Endothelial cell (in vitro differentiated cells): ENCODE measurements at places on chromosomes 16 and 17.

DNA sequence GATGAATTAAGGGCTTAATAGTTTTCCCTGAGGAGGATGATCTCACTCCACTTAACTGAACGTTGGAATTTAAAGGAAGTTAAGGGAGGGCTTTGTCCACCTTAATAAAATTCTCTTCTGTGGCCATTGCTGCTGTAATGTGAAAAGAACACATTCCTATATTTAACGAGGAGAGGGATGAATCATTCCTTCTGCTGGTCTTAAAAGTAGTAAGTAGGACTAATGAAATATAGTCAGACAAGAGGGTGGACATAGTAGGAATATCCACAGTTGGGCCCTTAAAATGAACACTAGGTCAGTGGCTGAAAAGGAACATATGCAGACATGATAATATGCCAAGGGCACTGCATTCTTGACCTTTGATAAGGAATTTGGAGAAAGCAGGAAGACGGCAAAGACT lies 405.6 kb downstream of the PMP22 start:
- DNase-seq: no peak

GRCh38 chr16:68227850-68228553 lies 7.9 kb downstream of the ESRP2 start:
- no peak for DNase-seq

DNA sequence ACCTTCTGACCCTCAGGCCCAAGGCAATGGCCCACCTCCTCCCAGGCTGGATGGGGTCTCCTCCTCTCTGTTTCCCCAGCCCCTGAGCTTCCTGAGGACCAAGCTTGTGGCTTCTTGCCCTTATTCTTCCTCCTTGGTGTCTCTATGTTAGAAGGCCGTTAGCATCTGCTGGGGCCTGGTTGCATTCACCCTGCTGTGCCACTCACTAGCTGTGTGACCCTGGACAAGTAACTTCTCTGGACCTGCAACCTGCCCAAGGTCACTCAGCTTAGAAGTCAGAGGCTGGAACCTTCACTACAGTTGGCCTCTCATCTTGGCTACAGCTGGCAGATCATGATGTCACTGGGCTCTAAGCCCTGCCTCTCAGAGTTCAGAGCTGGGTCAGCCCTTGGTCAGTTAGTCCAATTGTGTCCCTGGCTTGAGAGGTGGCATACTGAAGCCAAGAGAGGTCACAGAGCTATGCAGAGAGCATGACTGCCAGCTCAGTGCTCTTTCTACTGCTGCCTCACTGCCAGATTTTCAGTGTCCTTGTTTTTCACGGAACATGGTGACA lies 3.0 kb downstream of the MT2A start:
- no peak for DNase-seq

DNA sequence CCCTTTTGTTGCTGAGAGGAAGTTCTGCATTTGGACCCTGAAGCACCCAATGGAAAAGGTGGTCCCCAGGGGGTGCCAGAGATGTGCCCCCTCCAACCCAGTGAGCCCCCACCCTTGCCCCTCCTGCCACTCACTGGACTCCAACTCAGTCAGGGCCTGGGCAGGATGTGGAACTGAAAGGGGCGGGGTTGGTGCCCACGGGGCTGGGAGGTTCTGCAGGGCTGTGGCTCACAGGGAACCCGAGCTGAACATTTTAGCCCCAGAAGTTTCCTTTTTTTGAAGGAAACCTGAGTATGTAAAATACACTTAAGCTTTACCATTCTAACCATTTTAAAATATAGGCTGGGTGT lies 15.8 kb upstream of the OGFOD3 start:
- no peak for DNase-seq

DNA sequence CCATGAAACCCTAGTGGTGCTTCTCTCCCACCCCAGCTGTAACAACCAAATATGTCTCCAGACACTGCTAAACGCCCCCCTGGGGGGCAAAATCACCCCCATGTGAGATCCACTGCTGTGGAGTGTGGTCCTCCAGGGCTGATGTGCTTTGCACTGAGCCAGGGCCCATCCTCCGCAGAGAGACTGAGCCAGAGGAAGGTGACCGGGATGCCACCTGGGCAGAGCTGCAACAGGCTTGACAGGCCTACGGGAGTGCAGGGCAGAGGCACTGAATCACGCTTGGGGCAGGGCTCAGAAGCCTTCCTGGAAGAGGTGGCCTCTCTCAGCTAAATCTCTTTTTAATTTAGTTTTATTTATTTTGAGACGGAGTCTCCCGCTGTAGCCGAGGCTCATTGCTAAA lies 4.4 kb downstream of the GJD3 start:
- DNase-seq: no peak

GRCh38 chr17:7296189-7296861 lies 1.9 kb upstream of the YBX2 start:
- DNase-seq: peak; percentile 95

DNA sequence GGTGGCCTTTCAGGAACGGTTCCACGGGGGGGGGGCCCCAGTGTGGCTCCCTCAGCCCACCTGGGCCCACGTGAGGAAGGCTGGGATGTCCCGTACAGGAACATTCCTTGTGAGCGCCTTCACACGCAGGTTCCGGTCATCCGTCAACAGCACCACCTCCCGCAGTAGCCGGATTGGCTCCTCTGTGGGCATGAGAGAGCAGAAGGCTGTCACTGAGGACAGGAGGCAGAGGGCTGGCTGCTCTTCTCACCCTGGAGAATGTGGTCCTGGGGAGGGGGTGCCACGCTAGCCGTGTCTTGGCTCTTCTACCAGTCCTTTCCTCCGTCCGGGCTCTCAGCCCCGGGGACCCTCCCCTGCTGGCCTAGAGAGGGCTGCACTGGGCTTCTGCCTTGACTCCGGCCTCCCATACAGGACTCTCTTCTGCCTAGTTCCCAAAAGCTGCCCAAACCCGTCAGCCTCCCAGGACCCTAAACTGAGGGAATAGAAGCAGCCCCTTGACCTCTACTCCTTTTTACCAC lies 6.6 kb downstream of the HIC1 start:
- no peak for DNase-seq

- no peak for DNase-seq
These were observed 24.0 kb upstream of the STH start for GRCh38 chr17:45974916-45975630.

GRCh38 chr17:48755356-48755755 lies 26.8 kb upstream of the HOXB13 start:
- no peak for DNase-seq

DNA sequence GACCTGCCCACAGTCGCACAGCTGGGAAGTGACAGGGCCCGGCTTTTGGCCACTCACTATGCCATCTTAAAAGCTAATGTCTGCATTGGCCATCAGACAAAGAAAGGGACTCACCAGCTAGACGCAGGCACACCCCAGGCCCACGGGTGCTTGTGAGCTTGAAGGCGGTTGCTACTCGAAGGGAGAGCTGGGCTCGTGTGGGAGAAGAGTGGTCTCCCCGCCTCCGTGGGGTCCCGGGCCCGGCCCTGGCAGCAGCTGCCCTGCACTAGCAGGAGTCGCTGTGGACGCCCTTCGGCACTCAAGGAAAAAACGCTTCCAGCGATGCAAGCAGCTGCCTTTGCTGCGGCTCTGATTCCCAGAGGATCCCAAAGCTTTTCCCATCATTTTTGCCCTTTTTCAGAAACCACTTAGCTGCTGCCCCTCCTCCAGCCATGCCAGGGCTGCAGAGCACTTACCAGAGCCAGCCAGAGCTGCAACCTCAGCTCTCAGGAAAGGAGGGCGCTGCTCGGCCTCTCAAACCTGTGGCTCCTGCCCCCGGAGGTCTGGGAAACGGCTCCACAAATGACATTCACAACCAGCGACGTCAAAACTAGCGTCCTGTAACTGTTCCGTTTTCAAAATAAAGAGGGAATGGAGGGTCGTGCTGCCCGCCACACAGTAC lies 12.3 kb downstream of the TRPV1 start:
- DNase-seq: no peak

DNA sequence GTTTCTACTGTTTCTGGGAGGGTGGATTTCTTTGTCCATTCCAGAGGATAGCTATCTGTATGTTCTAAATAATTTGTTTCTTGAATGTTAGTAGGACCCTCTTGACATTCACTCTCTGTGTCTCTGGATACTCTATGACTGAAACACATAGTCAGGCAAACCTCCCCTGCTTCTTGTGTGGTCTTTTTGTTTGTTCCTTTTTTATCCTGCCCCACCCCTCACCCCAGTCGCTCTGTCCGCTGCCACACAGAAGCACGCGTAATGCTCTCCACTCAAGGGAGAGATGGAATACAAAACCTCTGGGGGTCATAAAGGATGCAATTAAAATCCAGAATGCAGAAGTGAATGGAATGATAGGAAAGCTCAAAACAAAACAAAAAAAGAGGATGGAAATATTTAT lies 253.1 kb downstream of the RBFOX1 start:
- DNase-seq: no peak

DNA sequence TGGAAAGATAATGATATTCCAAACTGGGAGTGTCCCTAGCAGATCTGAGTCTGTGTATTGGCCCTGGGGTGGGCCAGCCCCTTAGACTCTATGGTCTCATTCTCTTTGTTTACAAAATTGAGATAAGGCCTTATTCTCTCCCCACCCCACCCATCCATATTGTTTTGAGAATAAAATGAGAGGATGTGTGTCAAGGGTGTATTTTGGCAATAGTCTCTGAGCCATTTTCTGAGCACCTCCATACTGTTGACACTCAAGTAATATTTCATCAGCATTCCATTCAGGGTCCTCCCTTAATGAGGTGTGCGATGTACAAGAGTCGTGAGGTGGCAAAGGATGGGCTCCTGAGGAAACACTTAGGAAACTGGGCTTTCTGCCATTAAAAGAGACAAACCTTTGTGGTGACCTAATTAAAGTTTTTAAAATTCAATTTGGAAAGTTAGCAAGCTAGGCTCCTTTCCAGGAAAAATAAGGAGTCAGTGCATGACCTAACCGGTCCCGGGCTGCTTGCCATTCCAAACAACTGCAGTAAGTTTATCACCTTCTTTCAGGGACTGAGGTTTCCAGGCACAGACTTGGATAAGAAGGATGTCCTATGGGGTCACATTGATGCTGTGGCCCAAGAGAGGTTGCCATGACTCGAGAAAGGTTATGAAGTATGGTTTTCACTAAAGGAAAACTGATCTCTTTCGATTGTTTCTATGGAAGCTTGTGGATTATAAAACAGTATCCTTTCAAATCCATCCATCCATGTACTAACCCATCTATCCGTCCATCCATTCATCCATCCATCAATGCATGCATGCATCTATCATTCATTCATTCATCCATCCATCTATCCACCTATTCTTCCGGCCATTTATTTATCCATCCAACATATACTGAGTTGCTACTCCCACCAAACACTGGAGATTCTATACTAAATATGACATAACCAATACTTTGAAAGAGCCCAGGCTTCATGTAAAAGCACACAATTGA lies 443.3 kb downstream of the UTP18 start:
- DNase-seq: no peak

GRCh38 chr16:67390816-67391423 lies 2.4 kb downstream of the TPPP3 start:
- DNase-seq: no peak

GRCh38 chr16:11298143-11298900 lies 17.2 kb upstream of the PRM1 start:
- DNase-seq: no peak

GRCh38 chr16:72680732-72681131 lies 367.2 kb downstream of the ZFHX3 start:
- DNase-seq: no peak

GRCh38 chr17:9647014-9647413 lies 1.7 kb downstream of the USP43 start:
- DNase-seq: no peak

GRCh38 chr16:3610698-3611145 lies 684 bp downstream of the SLX4 start:
- no peak for DNase-seq

- no peak for DNase-seq
These were observed 28.3 kb upstream of the SLC38A10 start for GRCh38 chr17:81323411-81323868.

GRCh38 chr17:79862771-79863440 lies 23.7 kb upstream of the CBX4 start:
- DNase-seq: no peak

GRCh38 chr16:28107232-28107631 lies 43.7 kb upstream of the GSG1L start:
- no peak for DNase-seq

DNA sequence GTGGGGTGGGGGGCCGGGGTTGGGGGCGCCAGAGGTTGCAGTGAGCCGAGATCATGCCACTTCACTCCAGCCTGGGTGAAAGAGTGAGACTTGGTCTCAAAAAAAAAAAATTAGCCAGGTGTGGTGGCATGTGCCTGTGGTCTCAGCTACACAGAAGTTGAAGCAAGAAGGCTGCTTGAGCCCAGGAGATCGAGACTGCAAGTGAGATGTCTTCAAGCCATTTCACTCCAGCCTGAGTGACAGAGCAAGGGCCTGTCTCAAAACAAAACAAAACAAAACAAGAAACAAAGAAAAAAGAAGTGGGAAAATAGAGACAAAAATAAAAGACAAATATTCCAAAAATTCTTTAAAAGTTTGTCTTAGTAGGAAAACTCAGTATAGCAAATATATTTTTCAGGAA lies 135.1 kb upstream of the CORO6 start:
- no peak for DNase-seq

- no peak for DNase-seq
These were observed 35.4 kb downstream of the TBCD start for GRCh38 chr17:82787081-82787848.

GRCh38 chr16:74563828-74564263 lies 43.1 kb downstream of the GLG1 start:
- no peak for DNase-seq

DNA sequence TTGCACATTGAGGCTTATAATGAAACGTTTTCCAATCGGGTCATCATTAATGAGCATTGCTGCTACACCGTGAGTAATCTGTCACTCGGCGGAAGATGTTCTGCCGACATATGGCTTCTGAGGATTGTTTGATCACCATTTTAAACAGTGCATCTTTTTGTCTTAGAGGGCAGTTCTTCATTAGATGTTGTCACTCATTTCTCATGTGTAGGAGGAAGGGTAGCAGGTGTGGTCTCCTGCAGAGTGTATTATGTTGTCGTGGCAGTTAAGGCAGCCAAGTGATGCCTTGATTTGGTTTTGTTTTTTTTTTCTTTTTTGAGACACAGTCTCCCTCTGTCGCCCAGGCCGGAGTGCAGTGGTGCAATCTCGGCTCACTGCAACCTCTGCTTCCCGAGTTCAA lies 50.5 kb downstream of the SEC14L1 start:
- no peak for DNase-seq

- DNase-seq: no peak
These were observed 12.6 kb upstream of the UQCRC2 start for GRCh38 chr16:21940570-21940969.
